ENCODE measurements at places on chromosomes 1 and 21.

DNA sequence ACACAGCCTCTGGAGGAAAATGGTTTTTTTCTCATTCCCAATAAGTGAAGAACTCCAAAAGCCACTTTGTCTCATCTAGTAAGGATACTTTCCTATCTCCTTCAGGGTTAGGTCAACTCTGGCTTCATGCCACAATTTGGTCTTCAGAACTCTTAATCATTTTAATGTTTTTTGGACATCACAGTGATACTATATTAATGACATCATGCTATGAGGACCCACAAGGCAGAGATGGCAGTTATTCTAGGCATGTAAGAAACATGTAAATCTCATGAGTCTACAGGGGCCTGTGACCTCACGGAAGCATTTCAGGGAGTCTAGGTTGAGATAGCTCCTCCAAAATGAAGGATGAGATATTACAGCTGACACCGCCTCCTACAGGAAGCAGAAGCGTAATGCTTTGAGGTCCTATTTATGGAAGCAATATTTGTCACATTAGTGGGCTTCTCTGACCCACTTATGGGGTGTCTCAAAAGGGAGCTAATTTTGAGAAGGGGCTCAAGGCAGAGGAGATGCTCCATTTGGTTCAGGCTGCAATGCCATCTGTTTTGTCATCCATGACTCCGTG, 5.0 kb upstream of the GPR137B start:
- no peak for DNase-seq

DNA sequence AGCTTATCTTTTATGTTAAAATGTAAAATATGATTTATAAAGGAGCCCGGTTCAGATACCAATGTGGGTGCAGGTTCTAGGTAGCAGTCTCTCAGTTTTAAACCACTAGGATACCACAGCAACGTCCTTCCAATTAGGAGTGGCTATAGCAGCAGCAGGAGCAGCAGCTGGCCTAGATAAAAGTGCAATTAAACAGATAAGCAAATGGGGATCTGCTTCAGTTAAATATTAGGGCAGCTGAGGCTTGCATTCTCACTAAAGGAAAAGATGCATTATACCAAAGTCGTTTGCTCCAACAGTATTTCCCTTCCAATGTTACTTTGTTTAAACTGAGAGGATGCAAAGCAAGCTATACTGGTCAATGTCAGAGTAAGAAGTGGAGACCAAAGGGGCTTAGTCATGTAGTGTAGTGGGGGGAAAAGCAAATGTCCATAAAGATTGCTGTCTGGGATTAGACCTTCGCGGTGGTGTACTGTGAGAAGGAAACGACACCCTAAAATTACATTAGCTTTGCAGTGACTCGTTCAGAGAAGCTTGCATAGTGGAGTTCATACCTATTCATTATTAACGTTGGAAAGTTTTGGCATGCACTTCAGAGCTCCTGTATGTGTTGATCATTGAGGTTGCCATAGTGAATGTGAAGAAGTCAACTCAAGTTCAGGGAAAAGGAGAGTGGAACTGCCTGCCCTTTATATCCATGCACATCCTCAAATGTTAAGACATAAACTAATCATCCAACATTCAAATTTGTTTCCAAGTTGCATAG, 272.2 kb downstream of the VAV3 start:
- no peak for DNase-seq

- no peak for DNase-seq
Measured at GRCh38 chr1:154568157-154568815, 708 bp downstream of the CHRNB2 start.

DNA sequence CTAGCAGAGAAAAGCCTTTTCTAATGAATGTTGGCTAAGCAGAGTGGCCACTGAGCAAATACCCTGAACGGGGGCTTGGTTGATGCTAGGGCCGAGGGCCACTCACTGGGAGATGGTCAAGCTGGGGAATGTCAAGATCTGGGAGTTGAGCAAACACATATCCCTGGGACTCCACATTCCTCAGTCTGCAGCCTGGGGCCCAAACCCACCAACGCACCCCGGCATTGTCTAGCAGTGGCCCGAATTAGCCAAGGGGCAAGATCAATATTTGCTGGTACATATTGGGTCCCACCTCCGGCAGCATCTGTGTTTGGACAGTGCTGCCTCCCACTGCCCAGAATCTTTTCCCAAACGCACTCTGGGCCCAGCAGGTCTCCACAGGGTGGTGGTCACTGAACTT, 144.1 kb downstream of the TRABD2B start:
- no peak for DNase-seq

DNA sequence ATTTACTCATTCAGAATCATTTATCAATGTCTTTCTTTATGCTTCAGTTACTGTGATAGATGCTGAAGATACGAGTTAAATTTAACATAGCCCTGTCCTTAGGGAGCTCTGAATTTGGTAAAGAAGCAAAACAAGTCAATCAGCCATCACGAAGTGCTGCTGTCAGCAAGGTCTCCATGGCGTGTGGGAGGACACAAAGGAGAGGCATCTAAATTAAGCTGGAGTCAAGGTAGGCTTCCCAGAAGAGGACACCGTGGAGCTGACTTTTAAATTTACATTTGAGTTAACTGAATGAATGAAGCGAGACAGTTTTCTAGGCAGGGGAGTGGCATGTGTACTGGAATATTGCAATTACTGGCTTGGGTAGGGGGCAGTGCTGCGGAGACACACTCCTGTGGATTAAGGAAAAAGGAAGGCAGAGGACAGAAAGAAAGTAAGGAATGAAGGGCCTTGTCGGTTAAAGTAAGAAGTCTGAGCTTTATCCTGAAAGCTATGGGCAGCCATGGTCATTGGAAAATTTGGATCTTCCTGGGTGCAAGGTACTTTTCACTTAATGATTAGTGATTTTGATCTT, 41.3 kb upstream of the C1orf87 start:
- no peak for DNase-seq

- DNase-seq = no peak
Measured at GRCh38 chr21:38822778-38823238, 17.1 kb downstream of the ETS2 start.

- peak; percentile 28 for DNase-seq
Measured at GRCh38 chr21:41801321-41802197, 34.7 kb upstream of the RIPK4 start.

DNA sequence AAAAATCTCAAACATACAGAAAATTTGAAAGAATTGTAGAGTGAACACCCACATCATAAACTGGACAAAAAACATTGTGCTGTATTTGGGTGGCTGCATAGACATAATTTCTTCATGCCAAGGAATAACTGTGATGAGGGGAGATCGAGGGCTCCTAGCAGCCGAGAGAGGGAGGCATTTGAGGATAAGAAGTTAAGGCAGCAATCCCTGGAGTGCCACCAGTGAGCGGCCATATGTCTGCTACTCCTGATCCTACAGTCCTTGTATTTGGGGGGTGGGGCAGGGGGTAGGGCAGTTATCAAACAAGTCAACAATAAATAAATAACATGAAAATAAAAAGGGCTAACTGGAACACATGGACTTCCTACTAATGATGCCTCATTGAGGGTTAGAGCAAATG, 54.5 kb downstream of the ATP5PO start:
- DNase-seq = no peak

GRCh38 chr1:241308011-241308410, 49.0 kb downstream of the RGS7 start:
- no peak for DNase-seq

DNA sequence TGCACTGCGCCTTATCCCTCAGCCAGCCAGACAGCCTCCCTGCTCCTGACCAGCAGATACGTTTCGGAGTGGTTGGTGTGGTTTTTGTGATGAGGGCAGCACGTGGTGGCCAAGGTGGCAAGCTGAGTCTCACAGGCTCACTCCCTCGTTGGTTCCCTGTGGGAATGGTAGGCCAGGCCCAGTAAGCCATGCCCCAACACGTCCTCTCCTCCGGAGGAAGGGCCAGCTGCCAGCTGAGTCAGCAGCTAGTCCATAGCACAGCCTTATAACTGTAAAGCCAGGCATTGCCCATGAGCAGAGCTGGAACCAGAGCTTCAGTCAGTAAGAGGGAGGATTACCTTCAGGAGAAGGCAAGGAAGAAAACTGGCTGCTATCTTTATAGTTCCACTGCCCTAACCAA, 29.5 kb downstream of the SZRD1 start:
- DNase-seq = peak; percentile 26

DNA sequence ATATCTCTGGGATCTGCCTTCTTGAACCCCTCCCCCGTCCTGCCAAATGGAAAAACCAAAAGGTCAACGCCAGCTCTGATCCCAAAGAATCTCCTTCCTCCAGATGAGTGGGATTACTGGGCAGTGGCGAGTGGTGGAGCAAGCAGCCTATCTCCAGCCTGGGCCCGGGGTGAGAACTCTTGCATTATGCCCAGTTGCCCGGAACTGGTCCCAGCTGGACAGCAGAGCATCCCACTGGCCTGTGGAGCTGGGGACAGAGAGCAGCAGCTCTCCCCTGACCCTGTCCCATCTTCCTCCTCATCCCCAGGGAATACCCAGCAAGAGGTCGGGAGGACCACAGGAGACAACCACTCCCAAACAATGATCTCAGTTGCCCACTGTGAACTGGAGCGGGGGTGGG, 130.5 kb downstream of the TMEM53 start:
- DNase-seq = no peak

- DNase-seq = no peak
Measured at GRCh38 chr1:240691909-240692705, 80.2 kb upstream of the GREM2 start.

GRCh38 chr1:3618881-3619671, 5.7 kb upstream of the TPRG1L start:
- peak; percentile 69 for DNase-seq

- DNase-seq = no peak
Measured at GRCh38 chr1:179105393-179105792, 23.5 kb downstream of the TOR3A start.

GRCh38 chr1:21670059-21670881, 1.1 kb upstream of the RAP1GAP start:
- no peak for DNase-seq

DNA sequence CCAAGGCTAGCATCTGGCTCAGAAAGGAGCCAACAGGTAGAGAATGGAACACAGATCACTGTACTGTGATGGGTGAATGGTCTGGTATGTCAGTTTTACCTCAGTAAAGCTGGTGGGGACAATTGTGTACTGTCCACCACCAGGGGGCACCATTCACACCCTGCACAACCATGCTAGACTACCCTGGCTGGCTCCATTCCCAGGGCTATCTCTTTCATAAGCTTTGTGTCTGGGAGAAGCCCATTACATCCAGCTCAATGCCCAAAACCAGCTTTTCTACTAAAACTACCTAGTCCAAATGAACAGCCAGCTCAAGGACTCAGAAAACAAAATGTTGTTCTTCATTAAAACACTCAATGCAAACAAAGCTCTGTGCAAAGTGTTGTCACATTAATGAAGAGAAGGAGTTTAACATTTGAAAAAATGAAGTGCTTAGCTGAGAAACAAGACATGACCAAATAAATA, 62.0 kb upstream of the RASAL2 start:
- DNase-seq = peak; percentile 69

DNA sequence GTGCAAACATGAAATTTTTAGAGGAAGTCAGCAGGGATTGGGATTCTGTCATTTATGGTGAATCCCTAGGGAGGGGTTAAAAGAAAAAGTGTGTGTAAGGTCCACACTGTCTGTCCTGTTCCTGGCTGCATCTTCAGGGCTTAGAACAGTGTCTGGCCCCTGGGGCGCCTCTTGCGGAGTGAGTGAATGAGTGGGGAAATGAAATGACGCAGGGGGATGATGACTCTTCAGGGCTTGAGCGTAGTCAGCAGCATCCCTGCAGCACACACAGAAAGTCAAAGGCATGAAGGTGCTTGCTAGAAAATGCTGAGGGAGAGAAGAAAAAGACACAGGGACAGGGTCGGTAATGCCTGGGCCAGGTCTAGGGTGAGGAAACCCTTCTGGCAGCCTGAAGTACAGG, 57.8 kb downstream of the PGBD5 start:
- no peak for DNase-seq

GRCh38 chr1:22318279-22318981, 133.2 kb upstream of the ZBTB40 start:
- no peak for DNase-seq

DNA sequence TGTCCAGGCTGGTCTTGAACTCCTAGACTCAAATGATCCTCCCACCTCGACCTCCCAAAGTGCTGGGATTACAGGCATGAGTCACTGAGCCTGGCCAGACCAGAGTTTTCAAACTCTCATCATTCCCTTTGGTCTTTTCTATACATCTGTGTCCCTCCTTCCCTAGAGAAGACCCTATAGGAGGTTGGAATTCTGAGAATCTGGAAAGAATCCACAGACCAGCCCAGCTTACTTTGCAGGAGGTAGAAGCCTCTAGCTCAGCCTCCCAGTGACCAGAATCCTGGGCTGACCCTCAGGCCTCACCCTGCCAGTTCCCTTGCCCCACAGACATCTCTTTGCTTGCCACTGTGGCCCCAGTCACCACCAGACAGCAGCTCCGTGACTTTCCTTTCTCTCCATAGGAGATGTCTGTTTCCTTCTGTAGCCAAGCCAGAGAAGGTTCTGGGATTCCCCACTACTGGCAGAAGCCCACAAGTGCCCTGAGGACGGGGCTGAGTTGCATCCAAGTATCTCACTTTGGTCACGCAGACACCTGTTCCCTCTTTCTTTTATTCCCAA, 34.7 kb upstream of the KHDRBS1 start:
- no peak for DNase-seq

Measured in inflammatory macrophage treated with lipopolysaccharide for 4 hours (primary cell).